Purkinje cell (primary cell): ENCODE measurements at places on chromosomes 13 and 19. TPM values are rescaled to one million over a fixed set of nuclear protein-coding genes. Genes with fewer than 3 reads are reported as not detected.

The MBD3L2 gene
- polyA plus RNA-seq, result not detected in 2 replicates

The ZNF492 gene
- polyA plus RNA-seq, result 0.39 TPM in 1 of 2 replicates, not detected in the other

The RGS9BP gene
- 1.1 TPM in 1 of 2 replicates, not detected in the other for polyA plus RNA-seq

The ADM5 gene
- polyA plus RNA-seq, result 0.71 and 1.7 TPM in 2 replicates

The KLK11 gene
- polyA plus RNA-seq, result not detected in 2 replicates

The NLRP7 gene
- not detected in 2 replicates for polyA plus RNA-seq

The ZNF490 gene
- polyA plus RNA-seq, result 2.1 and 3.1 TPM in 2 replicates
